Right atrium auricular region (tissue), 2 donors: ENCODE measurements at places on chromosomes 16 and 17. TPM values are rescaled to one million over a fixed set of nuclear protein-coding genes. Genes with fewer than 3 reads are reported as not detected.

GRCh38 chr16:81279392-81279791 is 35.4 kb upstream of the GAN start:
- no peak overlapping the region for H3K27ac ChIP-seq
- H3K27me3 ChIP-seq: no peaks in the 10 kb centered on the region
- no peak for DNase-seq
- H3K4me1 ChIP-seq: no peaks in the 10 kb centered on the region
- no peaks in the 10 kb centered on the region for H3K36me3 ChIP-seq
- H3K4me3 ChIP-seq: no peak overlapping the region

DNA sequence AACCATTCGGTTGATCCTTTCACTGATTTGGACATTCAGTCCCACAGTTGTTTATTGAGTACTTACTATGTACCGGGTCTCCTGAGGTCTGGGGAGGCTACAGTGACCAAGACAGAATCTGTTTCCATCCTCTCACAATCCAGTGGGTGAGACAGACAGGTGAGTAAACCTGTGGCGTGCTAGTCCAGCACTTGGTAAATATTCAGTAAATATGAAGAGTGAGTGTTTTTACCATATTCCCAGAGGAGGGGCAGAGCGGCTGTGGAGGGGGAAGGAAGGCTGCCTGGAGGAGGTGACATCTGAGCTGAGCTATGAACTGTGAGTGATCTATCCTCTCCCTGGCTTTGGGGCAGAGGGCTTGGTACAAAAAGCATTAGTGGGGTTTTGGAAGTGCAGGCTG is 31.4 kb downstream of the CCR7 start:
- H3K4me3 ChIP-seq: no peak overlapping the region
- no peak overlapping the region for H3K27ac ChIP-seq
- H3K27me3 ChIP-seq: no peaks in the 10 kb centered on the region
- DNase-seq: no peak
- H3K36me3 ChIP-seq: no peaks in the 10 kb centered on the region

DNA sequence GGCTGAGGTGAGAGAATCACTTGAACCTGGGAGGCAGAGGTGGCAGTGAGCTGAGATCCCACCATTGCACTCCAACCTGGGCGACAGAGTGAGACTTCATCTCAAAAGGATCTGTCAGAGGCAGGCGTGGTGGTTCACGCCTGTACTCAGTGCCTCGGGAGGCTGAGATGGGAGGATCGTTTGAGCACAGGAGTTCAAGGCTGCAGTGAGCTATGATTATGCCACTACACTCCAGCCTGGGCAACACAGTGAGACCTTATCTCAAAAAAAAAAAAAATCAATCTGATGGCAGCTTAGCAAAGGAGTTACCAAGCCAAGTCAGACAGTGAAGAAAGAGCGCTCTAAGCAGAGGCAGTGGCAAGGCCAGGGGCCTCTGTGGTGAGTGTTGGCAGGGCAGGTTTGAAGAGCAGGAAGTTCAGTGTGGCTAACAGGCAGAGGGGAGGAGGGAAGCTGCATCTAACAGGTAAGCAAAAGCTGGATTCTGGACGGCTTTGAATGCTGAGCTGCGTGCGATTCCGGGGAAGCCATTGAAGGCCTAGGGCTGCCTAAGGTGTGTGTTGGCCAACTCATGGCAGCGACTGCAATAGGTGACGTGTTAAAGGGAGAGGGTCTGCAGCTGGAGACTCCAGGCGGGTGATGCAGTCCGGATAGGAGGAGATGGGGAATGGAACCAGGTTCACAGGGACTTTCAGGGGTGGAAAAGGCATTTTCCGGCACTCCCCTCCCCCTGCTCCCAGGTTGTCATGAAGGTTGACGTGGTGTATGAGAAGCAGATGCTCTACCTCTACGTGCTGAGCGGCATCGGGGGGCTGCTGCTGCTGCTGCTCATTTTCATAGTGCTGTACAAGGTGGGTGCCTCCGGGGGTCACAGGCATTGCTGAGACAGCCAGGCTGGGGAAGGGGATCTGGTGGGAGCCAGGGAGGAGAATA is 7.0 kb downstream of the ZNF768 start:
- no peak for DNase-seq
- H3K4me1 ChIP-seq: no peaks in the 10 kb centered on the region
- H3K27me3 ChIP-seq: no peaks in the 10 kb centered on the region
- H3K4me3 ChIP-seq: no peak overlapping the region
- H3K27ac ChIP-seq: no peak overlapping the region

Gene E4F1
- total RNA-seq: 16.7 TPM

Gene PRRT2
- 0.52 TPM for total RNA-seq

Gene PRR29
- not detected for total RNA-seq

Gene GPRC5B
- 40.0 TPM for total RNA-seq

DNA sequence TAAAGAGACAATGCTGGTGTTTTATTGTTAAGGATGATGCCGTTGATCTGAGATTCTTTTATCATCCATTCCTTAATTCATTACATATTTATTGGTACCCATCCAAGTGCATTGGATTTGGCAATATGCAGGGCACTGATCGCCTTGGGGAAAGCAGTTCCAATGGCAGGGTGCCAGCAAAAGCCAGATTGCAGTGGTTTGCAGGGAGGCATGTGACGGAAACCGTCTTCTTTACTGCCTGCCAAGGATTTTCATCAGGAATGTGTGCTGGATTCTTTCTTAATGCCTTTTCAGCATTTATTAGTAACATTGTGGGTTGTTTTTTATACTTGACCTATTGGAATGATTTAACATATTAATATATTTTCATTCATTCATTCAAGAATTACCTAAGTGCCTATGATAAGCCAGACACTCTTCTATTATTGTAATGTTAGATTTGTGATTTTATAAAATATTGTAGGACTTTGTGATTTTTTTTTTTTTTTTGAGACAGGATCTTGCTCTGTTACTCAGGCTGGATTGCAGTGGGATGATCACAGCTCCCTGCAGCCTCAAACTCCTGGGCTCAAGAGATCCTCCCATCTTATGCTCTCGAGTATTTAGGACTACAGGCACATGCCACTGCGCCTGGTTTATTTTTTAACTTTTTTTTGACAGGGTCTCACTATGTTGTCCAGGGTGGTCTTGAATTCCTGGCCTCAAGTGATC is 93.4 kb upstream of the TNRC6A start:
- H3K4me3 ChIP-seq: no peak overlapping the region
- no peaks in the 10 kb centered on the region for H3K4me1 ChIP-seq
- H3K36me3 ChIP-seq: no peaks in the 10 kb centered on the region
- H3K27ac ChIP-seq: no peak overlapping the region

Gene C16orf89
- total RNA-seq: 5.2 TPM

- H3K4me1 ChIP-seq: no peaks in the 10 kb centered on the region
- no peaks in the 10 kb centered on the region for H3K36me3 ChIP-seq
- no peak overlapping the region for H3K27ac ChIP-seq
- H3K4me3 ChIP-seq: no peak overlapping the region
Observed at GRCh38 chr17:27491713-27492190, 35.5 kb downstream of the KSR1 start.

DNA sequence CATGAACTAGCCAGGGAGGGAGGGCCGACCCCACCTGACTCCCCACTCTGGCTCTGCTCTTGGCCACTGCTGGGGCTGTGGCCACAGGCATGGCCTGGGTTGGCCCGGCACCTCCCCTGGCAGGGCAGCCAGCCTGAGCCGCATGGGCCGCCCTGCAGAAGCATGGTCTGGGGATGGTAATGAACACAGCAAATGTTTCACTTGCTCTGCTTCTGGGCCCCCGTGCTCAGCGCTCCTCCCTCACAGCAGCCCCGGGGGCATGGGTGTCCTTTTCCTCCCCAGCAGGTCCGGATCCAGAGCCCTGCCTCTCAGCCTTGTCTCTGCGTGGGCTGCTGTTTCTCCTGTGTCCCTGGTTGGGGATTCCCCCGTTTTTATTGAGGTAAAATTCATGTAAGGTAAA is 30.9 kb upstream of the KCNJ12 start:
- no peak overlapping the region for H3K27ac ChIP-seq
- no peak overlapping the region for H3K4me3 ChIP-seq
- no peaks in the 10 kb centered on the region for H3K36me3 ChIP-seq
- DNase-seq: no peak

Gene CD79B
- total RNA-seq: 2.2 TPM
